Suppressor macrophage (primary cell): ENCODE measurements at places on chromosomes 7 and 10.

- peak; percentile 90 for DNase-seq
Observed at GRCh38 chr10:19819419-19820033, 3.3 kb downstream of the PLXDC2 start.

GRCh38 chr7:116842371-116842770 is 20.0 kb upstream of the CAPZA2 start:
- DNase-seq, result peak; percentile 34

GRCh38 chr7:81510122-81510521 is 259.7 kb downstream of the HGF start:
- DNase-seq, result no peak

DNA sequence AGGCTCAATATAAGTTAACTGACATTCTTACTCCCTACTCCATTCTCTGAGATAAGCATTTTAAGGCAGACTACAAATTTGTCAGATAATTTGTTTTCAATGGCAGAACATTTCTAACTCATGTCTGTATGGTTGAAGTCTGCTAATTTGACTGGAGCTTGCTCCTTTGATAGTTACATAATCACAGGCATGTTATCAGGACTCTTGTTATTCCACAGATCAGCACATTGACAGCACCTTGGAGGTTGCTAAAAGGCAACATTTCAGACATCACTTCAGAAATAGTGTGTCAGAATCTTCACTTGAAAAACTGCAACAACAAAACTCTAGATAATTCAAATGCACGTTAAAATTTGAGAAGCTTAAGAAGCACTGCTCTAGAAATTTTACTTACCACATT is 158.3 kb upstream of the PCLO start:
- DNase-seq, result no peak

DNA sequence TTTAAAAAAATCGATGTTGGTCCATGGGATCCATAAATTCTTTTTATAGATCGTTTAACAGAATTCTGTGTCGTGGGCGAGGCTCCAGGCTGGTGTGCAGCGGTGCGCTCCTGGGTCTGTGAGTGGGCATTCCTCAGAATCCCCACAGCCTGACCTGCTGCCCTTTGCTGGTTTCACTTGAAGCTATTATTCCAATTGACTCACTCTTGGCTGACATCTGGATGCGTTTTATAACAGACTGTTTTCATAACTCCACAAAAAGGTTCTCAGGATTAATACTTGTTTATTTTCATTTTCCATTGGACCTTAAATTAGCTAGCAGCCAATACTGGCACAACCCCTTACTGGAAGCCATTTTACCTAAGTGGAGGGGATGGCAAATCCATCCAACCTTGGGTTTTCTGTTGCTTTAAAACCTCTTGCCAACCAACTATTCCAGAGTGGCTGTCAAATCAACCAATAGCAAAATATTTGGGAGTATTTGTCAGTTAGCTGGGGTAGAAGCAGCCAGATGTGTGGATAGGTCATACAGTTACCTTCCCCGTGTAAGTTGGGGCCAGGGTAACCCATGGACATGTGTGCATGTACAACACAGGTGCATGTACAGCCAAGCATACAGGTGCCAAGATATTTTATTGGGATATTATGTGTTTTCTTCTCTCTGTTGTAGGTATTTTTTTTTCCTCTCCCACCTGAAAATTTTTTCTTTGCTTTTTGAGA is 160.7 kb upstream of the ZNF32 start:
- no peak for DNase-seq

DNA sequence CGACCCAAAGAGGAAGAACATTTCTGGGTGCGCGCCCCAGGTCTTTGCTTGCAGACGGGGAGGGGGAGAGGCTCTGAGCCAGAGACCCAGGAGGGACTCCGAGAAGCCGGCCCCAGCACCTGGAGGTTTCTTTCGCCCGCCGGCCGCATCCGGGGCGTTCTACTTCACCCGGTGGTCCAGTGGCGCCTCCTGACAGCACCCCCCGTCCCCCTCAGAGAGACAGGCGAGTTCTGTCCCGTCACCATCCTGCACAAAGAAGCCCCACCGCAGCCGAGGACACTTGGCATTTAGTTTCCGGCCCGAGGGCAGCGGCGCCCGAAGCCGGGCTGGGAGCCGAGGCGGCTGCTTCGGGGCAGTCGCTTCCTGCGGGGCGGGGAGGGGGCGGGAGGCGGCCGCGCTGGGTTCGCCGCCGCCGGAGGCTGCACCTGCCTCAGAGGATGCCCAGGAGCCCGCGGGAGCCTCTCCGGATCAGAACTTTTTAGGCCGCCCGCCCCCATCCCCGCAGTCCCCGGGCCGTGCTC is at the start of gene TMEM178B:
TMEM178B (plus strand) TSS at position 424 of the 521 bp plus-strand sequence.
- DNase-seq, result no peak

DNA sequence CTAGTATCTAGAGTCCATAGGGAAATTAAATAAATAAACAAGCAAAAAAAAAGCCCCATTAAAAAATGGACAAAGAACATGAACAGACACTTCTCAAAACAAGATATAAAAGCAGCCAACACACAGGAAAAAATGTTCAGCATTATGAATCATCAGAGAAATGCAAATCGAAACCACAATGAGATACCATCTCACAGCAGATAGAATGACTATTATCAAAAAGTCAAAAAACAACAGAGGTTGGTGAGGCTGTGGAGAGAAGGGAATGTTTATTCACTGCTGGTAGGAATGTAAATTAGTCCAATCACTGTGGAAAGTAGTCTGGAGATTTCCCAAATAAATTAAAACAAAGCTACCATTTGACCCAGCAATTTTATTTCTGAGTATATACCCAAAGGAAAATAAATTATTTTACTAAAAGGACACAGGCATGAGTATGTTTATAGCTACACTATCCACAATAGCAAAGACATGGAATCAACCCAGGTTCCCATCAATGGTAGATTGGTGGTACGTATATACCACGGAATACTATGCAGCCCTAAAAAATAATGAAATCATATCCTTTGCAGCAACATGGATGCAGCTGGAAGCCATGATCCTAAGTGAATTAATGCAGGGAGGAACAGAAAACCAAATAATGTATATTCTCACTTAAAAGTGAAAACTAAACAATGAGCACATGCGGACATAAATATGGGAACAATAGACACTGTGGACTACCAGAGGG is 366.5 kb upstream of the SEMA3C start:
- DNase-seq, result no peak

DNA sequence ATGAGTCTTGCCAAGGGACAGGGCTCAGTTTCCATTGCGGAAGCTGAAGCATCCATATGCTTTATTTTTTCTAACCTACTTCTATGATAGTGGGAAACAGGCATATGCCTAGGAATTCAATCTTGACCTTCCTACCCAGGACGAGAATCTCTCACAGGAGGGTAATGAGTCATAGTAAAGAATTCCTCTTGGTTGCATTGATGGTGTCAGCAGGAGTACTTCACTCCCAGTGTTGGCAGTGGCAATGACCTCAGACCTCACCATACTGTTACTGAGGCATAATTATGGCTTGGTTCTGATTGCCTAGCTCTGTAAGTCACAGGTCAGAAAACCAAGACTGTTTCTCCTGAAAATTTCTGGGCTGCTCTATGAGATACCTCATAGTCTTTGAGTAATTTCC is 552.9 kb downstream of the ARL4A start:
- DNase-seq, result no peak

- no peak for DNase-seq
Observed at GRCh38 chr10:62307635-62308034, 39.0 kb upstream of the RTKN2 start.

DNA sequence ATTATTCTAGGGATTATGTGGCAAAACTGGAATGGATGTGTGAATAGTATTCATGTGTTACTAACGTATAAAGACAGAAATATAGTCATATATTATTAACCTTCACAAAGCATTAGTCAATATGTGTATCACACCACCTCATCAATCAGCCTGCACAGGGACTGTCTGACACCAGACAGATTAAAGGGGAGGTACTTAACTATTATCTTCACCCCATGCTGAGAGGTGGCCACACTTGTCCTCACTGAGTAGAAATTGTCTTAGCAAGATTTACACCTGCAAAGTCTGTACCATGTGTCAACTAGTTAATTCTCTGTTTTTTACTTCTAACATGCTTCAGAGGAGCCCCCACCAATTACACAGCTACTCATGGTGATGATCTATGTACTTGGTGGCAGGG is 146.3 kb upstream of the LRGUK start:
- DNase-seq, result no peak

DNA sequence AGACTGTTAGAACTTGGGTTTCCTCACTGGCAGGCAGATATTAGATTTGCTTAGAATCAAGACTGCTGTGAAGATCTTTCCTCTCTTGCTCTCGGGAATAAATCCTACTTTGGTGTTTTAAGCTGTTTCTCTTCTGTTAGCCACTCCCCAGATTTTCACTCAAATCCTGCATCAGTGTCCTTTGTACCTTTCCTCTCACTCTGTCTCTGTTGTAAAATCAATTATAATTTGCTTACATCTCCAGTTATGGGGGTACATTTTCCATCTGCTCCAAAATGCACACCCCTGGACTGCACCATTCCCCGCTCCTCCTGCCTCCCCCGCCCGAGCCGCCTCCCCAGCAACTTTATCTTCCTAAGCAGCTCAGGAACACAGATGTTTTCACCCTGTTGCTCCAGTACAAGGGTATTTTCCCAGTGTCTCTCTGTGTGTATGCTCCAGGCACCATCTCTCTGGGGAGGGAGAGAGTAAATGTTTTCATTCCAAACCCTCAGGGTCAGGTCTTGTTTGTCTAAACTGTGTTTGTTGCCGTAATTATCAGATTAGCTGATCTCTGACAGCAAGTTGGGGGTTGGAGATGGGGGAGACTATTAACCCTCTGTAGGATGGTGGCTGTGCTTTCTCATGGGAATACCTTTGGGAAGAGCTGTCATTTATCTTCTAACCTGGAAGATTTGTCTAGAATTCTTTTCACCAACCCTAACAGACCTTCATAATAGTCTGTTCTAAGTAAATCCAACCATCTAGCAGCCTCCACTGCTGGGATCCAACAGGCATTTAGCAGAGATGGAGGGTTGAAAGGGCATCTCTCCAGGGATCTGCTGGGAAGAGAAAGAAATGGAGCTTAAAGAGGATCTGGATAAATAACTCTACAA is 20.4 kb upstream of the GOT1 start:
- no peak for DNase-seq

- DNase-seq, result no peak
Observed at GRCh38 chr10:3757638-3758490, 27.1 kb downstream of the KLF6 start.

DNA sequence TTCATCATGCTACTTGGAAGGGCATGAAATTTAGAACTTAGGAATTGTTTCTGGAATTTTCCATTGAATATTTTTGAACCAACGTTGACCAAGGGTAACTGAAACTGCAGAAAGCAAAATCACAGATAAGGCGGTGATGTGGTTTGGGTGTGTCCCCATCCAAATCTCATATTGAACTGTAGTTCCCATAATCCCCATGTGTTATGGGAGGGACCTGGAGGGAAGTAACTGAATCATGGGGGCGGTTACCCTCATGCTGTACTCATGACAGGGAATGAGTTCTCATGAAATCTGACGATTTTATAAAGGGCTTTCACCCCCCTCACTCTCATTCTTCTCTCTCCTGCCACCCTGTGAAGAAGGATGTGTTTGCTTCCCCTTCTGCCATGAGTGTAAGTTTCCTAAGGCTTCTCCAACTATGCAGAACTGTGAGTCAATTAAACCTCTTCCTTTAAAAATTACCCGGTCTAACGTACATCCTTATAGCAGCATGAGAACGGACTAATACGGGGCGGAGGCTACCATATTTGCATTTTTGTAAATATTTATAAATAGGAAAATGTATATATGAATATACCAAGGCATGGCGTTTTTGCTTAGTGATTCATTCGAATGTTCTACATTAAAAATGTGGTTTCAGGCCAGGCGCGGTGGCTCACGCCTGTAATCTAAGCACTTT is 12.4 kb downstream of the NMT2 start:
- DNase-seq, result no peak

DNA sequence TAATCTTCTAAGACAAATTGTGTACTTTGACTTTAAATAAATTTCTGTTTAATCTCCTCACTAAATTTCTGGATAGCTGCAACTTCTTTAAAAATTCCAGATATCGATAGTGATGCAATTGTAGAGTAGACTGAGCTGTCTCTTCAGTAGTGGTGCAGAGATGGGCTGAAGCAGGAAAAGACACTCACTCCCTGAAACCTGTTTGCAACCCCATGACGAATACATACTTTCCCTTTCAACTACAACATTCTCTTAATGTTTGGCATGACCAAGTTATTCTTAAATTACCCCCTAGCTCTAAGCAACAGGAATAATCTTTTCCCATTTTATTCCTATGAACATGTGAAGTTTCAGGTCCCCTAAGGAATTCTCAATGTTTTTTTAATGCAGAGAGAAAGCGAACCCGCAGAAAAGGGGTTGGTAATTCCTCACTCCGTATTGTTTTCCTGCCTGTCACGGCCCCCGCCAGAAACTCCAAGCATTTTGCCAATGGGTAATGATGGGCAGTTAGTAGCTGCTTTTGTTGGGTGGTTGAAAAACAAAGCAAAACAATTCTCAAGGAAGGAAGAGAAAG is 1.3 kb downstream of the THSD7A start:
- DNase-seq, result no peak

DNA sequence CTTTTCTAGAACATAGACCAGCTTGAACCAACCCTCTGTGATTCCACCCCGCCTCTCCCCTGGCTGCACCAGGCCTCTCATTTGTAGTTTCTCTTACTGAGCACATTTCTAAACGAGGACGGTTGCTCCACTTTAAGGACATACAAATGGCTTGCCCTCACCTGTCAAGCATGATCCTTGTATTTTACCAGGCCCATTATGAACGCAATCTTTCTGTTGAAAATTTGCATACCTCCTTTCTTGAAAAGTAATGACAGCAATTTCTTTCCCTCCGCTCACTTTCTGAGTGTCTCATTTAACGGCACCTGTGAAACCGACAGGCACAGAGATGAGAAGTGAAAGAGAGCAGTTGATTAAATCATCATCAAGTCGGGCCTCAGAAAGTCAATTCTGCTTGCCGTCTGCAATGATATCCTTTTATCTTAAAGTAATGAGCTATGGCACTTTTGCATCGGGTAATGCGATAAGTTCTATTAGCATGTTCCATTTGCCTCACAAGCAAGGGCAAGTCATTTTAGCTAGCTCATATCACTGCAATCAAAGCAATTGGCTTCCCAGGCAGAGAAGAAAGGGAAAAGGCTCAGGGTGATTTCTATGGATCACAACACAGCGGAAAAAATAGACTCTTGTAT is 705.6 kb upstream of the GALNT17 start:
- no peak for DNase-seq

DNA sequence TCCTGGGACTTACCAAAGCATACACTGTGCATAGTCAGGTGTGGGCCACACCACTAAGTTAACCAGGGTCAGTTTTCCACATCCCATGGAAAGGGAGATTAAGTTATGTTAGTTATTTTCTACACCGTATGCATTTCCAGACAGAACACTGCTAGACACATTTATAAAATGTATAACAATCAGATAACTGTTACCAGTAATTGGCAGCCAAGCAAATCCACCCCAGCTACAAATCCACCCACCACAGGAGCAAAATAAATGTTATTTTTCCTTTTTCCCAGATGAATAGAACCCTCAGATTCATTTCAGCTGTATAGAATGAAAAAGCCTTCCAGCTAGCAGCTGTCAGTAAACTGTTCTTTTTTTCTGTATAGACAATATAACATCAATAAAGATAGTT is 256.9 kb upstream of the FZD1 start:
- DNase-seq, result no peak
